Bronchial epithelial cell (primary cell): ENCODE measurements at places on chromosomes 6 and 20.

DNA sequence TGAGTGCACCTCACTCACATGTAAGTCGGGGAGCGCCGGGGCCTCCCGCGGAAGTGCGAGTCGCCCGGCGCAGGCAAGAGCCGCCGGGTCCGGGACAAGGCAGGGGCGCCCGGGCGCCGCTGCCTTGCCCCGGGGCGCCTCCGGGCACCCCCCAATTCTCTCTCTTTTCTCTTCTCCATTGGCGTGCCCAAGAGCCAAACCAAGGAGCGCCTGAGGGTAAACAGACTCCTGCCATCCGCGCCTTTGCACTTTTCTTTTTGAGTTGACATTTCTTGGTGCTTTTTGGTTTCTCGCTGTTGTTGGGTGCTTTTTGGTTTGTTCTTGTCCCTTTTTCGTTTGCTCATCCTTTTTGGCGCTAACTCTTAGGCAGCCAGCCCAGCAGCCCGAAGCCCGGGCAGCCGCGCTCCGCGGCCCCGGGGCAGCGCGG is 36.8 kb downstream of the GNAS start:
- no peak for DNase-seq

- peak; percentile 3 for DNase-seq
Observed at GRCh38 chr6:40996591-40997233, 42.3 kb downstream of the UNC5CL start.

GRCh38 chr20:25226433-25227316 is 21.2 kb upstream of the PYGB start:
- no peak for DNase-seq

GRCh38 chr20:58179083-58179431 is 49.4 kb downstream of the ANKRD60 start:
- DNase-seq: no peak
